Stimulated activated CD4-positive, alpha-beta T cell treated with anti-CD3 and anti-CD28 coated beads, TNF-alpha, amount 100 ng/mL, for 1 hour (primary cell): ENCODE measurements at places on chromosomes 3 and 15.

DNA sequence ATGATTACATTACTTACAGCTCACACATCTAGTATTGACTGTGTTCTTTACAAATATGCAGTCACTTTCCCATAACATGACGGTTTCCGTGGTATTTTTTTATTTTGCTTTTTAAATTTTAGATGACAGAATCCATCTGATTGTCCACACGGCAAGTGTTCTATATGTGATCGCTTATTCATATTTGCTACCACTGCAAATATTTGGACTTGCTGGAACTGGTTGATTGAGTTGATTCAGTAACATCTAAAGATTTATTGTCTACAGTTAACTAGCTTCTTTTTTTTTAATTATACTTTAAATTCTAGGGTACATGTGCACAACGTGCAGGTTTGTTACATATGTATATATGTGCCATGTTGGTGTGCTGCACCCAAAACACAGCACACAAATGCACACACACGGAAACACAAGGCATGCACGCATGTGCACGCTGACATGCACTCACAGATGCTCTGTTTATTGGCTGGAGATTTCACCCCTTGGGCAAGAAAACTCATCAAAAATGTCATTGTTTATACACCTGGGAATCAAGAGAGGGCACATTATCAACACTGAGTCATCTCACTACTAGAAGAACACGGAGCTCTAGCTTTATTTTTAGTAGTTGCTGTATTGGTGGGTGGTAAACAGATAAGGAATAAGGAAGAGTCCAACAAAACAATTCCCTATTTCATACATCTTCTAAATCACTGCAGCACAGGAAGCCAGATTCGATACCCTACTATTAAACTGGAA lies 16.4 kb downstream of the ARRDC4 start:
- DNase-seq: no peak

DNA sequence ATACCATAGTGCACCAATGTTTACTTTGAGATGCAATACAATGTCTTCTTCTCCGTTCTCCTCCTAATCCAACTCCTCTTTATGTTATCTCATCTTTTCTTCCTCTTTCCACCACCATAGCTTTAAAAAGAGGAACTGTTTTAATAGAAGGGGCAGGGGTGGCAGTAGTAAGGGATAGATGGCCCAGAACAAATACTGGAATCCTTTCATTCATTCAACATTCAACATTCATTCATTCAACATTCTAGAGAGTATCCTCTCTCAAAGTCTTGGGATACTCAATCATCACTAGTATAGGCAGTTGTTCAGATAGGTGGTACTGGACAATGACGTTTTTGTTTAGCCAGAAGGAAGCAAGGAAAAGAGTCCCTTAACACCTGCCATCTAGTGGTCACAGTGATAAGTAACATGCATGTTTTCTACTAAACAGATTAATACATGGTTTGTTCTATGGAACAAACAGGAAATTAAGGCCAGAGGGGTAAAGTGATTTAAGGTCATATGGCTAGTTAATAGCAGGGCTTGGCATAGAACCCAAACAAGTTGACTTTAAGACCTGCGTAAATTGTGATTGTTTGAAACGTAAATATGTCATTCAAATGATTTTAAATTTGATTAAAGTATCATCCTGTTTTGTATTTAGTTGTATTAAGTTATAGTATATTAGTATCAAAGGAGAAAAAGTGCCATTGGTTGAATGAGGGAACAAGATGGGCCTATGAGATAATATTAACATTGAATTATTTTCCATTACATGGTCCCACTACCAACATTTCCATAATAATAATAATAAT lies 26.9 kb upstream of the EHHADH start:
- DNase-seq: no peak

DNA sequence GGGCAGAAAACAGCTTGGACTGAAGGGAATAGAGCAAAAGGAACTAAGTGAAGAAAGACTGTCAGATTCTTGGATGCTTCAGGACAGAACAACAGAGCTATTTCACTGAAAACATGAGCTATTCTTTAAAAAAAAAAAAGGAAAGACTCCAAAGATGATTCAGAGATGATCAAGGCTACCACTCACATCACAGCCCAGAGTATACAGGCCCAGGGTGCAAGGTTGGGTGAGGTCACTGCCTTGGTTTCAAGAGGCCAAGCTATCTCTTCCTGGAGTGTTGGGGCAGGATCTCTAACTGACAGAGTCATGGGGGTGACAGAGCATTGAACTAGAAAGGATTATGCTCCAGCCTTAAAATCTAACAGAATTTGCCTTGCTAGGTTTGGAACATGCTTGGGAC lies 118.1 kb downstream of the AGBL1 start:
- no peak for DNase-seq

DNA sequence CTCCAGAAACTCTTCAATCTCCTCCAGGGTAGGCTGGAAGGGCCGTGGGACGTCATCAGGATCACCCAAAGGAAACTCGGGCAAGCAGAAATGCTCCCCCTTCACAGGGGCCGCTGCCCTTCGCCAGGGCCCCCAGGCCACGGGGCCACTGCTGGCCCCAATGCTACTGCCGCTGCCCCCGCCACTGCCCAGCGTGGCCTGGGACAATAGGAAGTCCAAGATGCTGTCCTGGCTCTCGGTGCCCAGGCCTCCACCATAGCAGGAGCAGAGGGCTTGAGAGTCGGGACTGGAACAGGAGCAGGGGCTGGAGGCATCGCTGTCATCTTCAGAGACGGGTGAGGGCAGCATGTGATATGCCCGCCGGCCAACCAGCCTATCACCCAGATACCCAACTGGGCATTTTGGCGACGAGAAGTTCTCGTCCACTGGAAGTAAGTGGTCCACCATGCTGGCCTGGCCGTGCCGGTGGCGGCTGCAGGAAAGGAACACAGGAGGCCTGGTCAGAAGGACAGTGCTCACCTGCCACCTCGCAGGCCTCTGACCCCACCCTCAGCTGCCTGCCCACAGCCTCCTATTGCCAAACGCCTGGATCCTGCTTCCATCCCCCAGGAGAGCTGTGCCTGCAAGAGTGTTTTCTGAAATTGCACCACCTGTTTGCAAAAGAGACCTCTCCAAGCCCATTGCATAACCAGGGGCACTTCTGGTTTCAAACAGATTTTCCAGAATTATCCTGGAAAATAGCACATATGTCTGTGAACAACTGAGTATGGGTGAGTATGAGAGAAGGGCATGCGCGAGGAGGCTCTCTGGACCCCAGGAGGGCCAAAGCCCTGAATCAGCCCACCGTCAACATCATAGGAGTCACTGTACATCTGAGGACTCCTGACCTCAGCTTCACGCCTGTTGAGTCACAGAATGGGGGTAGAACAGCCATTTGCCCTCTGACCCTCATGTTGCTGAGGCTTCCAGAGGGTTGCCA lies 4.4 kb downstream of the KLF15 start:
- no peak for DNase-seq

DNA sequence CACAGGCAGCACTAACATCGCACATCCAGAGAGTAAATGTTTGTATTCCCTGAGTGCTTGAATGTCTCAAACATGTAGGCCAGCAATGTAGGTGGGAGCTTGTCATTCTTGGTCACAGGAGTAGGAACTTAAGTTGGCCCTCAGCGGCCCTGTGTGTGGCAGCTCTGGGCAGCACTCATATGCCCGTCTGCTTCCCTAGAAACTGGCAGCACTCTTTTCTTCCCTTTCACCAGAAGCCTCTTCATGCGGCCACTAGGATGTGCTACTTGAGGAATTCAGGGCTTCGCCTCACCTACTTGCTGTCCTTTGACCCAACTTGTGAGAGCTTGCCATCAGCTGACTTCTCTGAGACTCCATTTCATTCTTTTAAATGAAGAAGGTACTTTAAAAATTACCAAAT lies 69.5 kb downstream of the TIPARP start:
- no peak for DNase-seq

DNA sequence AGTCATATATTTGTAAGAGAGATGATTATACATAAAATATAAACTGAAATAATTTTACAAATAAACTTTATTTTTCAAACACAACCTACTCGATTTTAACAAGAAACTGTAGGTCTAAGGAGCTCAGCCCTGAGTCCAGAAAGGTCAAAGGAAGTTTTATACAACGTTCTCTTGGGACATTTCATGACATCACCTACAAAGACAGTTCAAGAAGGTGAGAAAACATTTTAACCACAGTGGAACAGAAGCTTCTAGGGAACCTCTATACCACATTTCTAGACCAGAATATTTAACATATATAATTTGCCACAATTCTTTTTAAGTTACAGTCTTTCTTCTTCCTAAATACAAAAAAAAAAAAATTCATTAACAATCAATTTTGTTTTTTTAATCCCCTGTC lies 40.1 kb downstream of the CBLB start:
- DNase-seq: no peak

- no peak for DNase-seq
Observed at GRCh38 chr3:135197246-135197645, 402.2 kb downstream of the EPHB1 start.

DNA sequence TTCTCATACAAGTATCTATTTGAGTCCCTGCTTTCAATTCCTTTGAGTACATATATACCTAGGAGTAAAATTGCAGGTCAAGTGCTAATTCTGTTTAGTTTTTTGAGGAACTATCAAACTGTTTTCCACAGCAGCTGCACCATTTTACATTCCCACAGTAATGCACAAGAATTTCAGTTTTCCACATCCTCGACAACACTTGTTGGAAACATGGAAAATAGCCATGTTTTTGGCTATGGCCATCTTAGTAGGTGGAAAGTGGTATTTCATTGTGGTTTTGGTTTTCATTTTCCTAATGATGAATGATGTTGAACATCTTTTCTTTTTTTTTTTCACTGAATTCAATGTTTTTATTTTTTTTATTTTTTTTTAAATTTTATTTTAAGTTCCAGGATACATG lies 44.4 kb upstream of the TNFAIP8L3 start:
- no peak for DNase-seq

GRCh38 chr15:74604983-74605794 lies 10.4 kb upstream of the CLK3 start:
- no peak for DNase-seq

GRCh38 chr3:100254168-100254777 lies 6.5 kb upstream of the TBC1D23 start:
- no peak for DNase-seq

- DNase-seq: no peak
Observed at GRCh38 chr3:155001289-155002010, 78.7 kb upstream of the MME start.

DNA sequence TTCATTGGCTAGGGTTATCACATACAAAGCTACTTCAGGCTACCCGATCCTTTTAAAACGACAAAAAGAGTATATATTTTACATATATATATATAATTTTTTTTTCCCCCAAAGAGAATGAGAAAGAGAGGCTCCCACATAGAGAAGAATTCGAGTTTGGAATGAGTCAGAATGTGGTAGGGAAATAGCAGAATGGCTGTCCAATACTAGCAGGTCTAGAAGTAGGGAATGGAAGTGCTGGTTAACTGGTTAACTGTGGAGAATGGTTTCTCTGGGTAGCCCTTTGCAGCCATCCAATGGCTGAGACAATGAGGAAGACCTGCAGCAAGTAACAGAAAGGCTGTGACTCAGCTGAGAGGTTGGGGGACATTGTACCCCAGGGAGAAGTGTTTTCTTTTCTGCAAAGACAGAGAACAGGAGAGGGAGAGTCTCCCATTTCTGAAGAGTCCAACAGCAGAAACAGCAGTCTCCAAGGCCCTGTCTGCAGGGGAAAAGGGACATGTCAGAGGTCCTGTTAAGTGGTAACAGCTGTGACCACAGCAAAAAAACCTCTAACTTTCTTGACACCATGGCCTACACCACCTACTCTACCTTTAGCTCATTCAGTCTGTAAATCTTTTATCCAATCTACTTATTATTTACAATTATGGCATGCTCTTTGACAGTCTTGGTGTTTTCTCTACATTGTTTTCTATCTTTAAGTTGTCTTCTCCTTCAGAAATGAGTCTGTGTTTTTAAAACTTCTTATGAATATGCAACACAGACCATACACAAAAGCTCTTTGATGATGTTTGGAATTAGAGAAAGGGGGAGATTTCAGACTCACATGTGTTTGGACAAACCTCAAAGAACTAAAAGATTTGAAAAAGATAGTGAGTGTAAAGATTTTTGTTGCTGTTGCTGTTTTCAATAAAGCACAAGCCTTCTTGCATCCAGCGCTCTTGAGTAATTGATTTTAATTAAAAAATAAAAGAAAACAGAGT lies 116.1 kb upstream of the SLC7A14 start:
- DNase-seq: no peak

DNA sequence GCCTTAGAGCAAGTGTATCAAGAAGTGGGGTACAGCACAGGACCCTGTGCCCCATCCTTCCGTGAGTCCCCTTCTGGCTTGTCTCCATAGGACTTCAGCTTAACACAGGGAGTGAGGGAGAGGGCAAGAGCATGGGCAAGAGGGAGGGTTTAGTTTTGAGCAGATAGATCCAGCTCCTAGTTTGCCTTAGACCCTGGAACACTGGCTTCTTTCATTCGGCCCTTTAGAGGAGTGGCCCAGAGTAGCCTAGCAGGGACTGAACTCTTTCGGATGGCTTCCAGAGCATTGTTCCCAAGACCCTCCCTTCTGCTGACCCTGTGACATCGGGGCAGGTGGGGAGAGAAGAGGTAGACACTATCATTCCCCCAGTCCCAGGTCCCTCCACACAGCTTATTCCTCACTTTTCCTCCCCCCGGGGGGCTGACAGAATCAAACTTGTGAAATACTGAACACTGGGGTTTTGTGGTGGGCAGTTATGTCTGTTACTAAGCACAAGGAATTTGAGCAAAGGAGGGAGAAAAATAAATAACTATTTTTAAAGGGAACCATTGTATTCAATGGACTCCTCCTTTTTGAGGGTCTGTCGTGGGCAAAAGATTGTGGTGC lies 289.6 kb upstream of the C2CD4B start:
- DNase-seq: no peak

GRCh38 chr15:58392141-58392540 lies 39.6 kb upstream of the LIPC start:
- DNase-seq: no peak
